NCI-H2107 (cell line): ENCODE measurements at places on chromosomes 4 and X.
A peak's percentile ranks its signal among the peaks of the same experiment; 100 is the strongest.

DNA sequence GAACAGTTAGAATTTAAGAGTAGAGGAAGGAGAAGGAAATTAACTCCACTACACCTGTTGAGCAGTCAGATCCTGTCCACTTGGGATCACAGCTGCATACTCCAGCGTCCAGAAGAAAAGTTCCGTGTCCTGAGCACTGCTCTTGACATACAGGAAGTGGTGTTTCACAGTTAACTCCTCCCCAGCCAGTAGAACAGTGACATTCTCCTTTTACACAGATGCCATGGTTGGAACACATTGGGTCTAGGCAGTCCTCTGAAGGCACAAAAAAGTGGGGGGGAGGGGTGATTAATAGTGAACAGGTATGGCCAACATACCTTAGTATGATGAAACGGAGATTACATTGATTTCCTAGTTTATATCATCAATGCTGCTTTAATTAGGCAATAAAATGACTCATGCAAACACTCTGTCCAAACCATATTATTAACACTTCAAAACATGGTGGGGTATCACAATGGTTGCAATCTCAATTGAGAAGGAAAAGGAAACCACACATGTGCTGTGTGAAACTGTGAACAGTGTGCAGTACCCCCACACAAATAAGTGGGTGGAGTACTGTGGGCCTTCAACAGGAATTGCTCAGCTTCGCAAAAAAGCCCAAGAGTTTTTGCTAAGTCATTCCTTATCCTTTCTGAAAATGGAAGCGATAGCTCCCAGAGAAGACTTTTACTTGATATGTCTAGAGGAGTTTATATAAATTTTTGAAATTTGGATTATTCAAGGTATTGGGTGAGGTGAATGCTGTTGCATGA, 295.6 kb downstream of the SH2D1A start:
- no peak for DNase-seq

DNA sequence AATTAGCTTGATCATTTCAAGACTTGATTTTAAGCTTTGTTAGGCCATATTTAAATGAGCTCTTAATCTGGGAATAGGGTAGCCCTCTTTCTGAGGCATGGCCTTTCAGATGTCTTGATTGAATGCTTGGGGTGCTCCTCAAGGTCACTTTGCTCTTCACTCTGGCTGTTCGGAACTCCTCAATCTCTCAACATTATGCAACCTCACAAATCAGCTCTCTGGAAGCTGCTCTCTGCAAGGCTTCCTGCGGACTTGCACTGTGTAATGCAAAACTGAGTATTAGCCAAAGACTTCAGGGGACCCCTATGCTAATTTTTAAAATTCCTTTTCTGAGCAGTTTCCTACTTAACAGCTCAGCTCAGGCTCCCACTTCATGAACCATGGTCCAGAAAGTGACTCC, 398.3 kb downstream of the PRDM5 start:
- DNase-seq: no peak

DNA sequence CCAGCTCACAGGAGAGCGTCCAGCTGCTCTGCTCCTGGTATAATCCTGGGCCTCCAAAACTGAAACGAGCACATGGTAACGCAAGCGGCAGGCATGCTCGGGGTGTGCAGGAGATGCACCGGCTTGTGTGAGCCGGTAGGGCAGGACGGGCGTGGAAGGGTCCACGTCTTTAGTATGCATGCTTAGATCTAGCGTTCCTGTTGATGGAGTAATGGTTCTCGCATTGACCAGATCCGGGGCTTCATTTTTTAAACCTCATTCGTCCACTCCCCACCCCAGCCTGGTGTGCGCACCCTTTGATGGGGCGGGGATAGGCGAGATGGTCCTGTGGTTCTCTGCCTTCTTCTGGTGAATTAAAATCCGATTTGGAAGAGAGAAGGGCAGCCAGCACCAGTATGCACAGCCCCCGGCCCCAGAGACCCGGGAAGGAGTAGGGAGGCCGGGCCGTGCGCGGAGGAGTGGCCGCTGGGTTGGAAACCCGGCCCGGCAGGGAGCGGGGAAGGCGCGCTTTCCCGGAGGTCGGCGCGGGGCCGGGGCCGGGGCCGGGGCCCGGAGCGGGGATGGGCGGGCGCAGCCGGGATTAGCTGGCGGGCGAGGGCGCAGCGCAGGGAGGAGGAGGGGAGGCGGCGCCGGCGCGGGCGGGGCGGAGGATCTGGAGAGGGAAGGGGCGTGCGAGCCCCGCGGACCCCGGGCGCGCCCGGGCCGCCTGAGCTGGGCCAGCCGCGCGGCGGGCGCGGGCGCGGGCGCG, 39.9 kb downstream of the FAM149A start:
- no peak for DNase-seq

- DNase-seq: no peak
Measured at GRCh38 chr4:156762851-156763250, 208.7 kb downstream of the PDGFC start.

DNA sequence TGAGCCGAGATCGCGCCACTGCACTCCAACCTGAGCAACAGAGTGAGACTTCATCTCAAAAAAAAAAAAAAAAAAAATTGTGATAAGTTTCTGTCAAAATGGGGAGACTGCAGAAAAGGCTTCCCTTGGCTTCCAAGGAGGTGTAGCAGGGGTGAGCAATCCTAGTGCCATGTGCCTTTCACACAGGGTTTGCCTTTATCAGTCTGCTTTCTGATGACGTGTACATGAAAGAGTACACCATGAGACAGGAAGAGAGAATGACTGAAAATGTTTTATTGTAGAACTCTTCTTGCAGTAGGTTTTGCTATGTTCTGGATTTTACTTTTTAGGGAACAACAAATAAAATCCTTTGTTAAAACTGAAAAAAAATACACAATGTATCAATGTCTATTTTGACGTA, 23.4 kb upstream of the ZFP42 start:
- DNase-seq: no peak

GRCh38 chr4:16297003-16297402, 70.7 kb upstream of the TAPT1 start:
- DNase-seq: no peak

GRCh38 chrX:104284507-104284906, 29.8 kb upstream of the ESX1 start:
- no peak for DNase-seq

DNA sequence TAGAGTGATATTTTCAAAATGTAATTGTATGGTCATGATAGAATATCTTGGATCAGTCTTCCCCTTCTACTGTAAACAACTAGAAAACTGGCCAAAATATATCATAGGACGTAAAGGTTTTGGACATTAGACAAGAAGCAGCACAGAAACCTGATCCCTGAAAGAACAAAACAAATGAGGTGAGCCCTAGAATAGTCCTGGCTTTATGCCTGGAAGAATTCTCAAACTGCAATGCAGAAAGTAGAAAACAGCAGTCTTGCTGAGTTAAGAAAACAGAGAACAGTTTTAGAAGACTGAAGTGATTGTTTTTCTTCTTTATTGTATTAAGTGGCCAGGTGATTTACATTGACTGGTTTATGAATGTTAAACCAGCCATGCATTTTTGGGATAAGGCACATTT, 19.5 kb downstream of the NSUN7 start:
- DNase-seq: no peak

DNA sequence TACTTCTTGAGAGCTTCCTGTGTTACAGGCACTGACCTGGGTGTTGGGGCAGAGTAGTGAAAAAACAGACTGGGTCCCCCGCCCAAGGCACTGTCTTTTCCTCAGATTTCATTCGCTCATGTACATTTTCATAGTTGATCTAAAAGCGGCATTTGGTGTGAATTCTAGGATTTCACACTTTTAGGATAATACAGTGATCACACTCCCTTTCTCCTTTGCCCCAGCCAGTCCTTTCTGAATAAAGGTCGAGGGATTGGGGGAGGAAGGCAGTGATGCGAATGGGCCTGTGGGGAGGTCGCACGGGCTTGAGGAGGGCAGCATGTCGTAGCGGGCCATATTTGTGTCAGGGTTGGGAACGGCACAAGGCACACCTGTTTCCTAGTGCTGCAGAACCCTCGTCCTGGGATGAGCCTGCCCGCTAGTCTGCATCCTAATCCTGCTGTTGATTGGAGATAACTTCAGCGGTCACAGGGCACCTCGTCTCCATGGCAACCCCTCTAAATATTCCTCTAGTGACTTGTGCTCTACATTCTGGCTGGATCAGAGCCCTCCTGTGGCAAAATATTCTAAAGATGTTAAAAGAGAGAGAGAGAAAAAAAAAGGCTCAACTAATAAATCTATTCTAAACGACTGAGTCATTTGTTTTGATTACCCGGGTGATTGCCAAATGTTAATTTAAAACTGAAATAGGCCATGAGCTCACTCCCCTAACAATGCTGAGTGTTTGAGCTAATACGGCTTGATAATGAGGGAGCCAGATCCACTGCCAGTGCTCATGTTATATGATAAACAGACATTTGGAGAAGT, 21.8 kb downstream of the FHL1 start:
- no peak for DNase-seq

DNA sequence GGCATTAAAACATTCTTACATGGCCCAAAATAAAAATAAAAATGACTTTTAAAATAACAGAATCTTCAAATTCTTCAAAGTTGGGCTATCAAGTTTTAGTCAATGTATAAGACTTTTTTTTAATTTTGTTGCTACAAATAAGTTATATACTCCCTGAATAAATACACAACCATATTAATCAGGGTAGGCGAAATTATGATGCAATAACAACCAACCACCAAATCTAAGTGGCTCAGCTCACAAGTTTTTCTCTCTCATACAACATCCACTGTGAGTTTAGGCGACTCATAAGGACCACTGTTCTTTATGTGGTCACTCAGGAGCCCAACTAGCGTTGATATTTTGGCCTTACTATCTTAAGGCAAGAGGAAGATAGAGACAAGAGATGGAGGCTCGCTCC, 11.2 kb downstream of the NEUROG2 start:
- DNase-seq: no peak

DNA sequence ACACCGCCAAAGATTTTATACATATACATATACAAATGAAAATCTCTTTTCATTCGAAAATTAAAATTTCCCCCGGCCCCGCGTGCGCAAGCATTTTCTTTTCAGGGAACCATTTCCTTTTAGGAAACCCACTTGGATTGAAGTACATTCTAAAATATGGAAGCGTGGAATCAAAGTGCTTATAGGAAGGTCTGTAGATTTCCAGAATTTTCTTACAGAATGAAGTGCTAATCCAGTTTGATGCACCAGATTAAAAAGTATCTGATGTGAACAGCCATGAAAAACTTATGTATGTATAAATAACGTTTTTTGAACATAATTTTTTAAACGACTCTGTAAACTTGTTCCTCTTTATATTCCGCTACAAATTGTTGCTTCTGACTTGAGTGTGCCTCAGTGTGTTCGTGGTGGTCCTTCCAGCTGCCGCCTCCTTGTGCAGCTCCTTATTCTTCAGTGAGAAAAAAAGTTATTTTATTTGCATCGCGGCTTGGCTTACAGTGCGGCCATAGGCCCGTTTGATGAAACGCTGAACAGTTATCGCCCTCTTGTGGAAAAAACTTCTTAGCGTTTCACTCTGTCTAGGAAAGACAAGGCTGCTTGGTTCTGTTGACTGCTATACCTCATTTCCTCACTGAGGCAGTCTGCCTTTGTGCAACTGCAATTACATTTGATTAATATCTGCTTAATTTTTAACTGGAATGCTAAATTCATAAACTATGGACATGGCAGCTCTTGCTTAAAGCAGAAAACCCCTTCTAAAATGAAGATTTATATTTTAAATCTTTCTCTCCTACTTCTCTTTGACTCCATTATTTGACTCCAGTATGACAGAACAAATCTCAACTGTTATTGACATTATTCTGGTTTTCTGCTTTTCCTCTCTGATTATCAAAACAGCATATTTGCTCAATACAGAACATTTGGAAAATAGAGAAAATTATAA, 4.7 kb upstream of the NKX6-1 start:
- DNase-seq: peak; percentile 9

DNA sequence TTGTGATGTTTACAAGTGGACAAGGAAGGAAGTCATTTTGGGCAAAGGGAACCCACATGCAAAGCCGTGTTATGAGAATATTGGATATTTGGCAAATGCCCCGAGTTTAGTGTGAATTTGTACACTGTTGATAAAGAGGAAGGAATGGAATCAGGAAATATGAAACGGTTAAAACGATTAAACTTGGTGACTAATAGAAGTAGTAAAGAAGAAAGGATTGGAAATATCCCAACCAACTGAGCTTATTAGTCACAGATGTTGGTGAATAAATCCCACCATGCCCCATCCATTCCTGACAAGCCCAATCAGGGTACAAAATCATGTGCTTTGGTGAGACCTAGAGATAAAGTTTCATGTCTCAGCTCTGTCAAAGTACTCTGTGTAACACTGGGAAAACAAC, 22.0 kb downstream of the ARHGAP24 start:
- DNase-seq: no peak

GRCh38 chr4:61507091-61507490, 307.0 kb downstream of the ADGRL3 start:
- no peak for DNase-seq

DNA sequence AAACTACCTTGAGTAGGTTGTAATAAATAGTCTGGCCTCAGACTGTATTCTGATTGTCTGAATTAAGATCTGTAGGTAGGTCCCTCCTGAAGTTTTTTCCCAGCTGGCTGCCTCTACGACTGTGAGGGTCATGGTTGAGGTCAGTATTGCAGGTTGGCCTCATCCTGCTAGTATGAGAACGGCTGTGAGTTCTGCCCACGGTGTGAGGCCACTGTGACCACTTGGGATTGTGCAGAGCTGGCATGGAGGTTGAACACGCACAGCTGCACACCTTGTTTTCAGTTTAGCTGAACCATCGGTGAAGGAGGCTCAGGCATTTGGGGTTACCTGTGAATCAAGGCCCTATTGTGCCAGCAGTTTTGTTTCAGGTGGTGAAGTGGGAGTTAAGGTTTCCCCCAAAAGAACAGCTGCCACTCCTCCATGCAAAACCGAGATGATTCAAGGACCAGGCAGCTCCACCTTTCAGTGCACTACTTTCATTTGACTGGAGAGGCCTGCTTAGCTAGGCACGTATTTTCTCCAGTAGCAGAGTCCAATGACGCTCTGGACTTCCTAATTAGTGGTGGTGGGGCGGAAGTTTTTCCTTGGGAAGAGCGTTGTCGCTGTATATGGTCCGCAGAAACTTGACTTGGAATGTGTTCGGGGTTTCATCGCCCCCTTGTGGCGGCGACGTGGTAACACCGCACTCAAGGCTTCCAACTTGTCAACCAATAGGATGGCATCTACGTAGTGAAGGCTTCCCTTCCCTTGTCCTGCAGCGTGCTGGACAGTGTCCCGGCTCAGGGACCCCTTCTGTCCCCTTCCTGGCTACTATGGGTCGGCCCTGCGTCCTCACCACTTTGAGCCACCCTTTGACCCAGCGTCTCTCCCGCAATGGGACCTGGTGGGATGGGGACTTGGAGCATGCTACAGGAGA, 13.8 kb downstream of the CMC4 start:
- peak; percentile 42 for DNase-seq

DNA sequence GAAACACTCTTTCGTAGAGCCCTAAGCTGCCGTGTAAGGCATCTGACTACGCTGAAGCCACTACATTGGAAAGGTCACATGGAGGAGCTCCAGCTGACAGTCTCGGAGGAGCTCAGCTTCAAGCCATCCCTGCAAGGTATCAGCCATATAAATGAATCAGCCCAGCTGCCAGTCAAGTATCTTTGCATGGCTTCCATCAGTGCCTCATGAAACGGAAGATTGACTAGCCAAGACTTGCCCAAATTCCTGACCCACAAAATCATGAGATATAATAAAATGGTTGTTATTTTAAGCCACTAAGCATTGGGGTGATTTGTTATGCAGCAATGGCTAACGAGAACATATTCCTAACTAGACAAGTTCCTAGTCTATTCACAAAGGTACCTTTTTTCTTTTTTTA, 104.1 kb upstream of the SCOC start:
- no peak for DNase-seq

- no peak for DNase-seq
Measured at GRCh38 chr4:78525559-78525958, 26.0 kb upstream of the ANXA3 start.

GRCh38 chrX:13341491-13342101, 21.7 kb upstream of the ATXN3L start:
- no peak for DNase-seq
